Lung microvascular endothelial cell (primary cell): ENCODE measurements at places on chromosomes 1 and 21. TPM values are rescaled to one million over a fixed set of nuclear protein-coding genes. Genes with fewer than 3 reads are reported as not detected.

Gene PLA2G2C
- total RNA-seq: not detected in 2 replicates

Gene PTGFR
- total RNA-seq: under 0.01 and 0.22 TPM in 2 replicates

Gene SLC6A17
- 0.40 and 1.1 TPM in 2 replicates for total RNA-seq

Gene GABRD
- total RNA-seq: 0.20 and 1.1 TPM in 2 replicates

Gene PITHD1
- 24.6 and 29.0 TPM in 2 replicates for total RNA-seq

Gene FMOD
- total RNA-seq: 3.7 and 14.3 TPM in 2 replicates

Gene UBL4B
- total RNA-seq: not detected in 2 replicates

- DNase-seq: no peak
Measured at GRCh38 chr1:60130703-60131102, 57.1 kb upstream of the C1orf87 start.

DNA sequence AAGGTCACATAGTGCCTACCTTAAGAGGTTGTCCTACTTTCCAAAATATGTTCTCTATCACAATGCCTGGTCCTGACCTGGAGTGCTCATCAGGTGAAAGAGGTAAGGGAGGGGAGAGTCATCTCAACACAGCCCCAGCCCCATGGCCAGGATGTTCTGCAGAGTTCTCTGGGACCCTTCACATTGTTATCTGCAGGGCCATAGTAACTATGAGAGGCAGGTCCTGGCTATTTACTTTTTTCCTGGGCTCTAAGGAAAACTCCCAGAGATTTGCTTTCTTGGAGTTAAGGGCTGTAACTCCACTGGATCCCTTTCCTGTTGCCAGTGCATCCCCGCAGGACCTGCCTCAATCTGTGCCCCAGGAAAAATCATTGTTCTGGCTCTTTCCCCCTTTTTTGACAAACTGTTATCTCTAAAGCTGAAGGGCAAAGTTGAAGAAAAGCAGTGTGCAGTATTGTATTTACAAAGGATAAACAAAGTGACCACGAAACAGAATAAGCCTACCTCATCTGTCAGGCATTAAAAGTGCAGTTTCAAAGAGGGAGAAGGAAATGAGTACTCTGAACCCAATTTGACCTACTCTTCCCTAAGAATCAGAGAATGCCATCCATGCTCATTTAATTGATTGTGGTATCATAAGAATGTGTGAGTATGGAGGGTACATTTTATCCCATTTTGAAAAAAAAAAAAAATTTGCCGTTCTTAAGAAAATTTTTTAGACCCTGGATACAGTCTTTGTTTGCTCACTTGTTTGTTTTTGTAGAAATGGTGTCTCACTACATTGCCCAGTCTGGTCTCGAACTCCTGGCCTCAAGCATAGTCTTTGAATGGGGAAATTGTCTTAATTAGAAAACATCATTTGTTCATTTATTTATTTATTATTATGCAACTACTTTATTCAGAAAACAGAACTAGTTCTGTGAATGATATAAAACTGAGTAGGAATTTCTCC is 149.6 kb downstream of the RHOU start:
- no peak for DNase-seq

DNA sequence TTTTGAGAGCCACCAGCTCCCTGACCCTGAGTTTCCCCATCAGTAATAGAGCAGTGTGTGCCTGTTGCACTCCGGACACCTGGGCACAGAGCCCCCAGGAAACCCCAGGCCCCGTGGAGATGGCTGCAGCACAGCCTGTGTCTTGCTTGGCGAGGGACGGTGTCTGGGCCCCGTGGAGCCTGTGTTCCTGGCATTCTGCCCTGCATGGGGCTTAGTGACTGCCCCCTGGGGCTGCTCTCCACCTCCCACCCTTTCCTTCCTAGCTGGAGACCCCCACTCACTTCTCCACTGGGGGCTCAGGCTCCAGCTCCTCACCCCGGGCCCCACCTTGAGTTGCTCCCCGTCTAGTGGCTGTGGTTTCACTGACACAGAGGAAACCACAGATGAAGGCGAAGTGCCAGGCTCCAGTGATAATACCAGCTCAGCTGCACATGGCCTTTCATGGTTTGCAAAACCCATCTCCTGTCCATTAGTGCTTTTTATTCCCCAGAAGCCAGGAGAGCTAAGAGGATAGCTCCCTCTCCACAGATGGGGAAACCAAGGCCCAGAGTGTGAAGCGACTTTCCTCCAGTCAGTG is 39.4 kb downstream of the DMRTB1 start:
- no peak for DNase-seq

DNA sequence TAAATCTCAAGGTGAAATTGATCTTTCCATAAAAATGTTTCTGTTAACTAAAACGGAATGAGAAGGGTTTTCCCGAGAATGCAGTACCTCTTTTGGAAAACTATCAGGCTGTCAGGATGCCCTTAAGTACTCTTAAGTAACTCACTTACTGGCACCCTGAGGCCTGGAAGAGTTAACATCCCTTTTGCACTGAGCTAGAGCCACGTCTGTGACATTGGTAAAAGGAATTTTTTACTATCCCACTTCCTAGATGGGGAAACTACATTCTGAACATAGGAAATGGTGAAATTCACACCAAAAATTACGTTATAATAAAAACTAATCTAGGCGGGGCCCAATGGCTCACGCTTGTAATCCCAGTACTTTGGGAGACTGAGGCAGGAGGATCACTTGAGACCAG is 39.7 kb upstream of the MAP10 start:
- no peak for DNase-seq

DNA sequence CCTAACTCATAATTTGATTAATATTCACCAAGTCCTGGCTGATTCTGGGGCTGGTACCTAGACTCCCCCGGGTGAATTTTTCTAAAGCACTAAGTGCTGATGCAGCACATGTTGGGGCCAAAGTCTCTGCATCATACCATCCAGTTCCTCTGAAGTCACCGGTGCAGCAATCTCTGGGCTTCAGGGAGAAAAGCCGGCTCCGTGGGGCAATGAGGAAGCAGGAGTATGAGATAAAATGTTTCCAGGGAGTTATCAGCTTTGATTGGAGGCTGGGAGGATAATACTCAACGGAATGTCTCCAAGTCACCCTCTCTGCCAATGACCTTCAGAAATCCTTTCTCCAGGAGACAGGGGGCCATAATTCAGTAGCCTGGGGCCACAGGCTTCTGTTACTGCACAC is 1.2 kb downstream of the FCAMR start:
- DNase-seq: no peak

DNA sequence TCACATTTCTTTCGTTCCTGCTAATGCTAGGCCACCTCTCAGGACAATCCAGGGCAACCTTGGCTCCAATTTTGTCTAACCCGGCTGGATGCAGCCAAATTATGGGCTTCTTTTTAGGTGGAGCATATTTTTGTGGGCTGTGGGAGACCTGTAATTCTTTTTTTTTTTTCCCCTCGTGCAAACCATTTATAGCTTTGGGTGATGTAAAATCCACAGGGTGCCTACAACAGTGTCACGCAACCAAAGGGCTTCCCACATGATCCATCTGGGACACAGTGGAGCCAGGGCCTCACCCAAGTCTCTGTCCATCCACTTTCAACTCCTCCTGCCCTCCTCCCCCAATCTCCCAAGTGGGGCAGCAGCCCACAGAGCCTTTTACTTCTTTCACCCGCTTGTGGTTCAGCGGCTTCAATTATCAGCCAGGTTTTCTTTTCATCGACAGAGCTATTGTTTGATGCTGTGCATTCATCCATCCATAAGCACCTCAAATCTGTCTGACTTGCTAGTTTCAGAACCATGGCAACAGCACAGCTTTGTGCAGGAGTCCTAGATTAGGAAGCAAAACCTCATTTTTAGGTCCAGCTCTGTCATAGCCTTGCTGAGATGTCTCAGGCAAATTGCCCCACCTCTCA is 10.0 kb upstream of the OVAAL start:
- no peak for DNase-seq

GRCh38 chr1:75136921-75137641 is 2.9 kb downstream of the LHX8 start:
- DNase-seq: peak; percentile 45

DNA sequence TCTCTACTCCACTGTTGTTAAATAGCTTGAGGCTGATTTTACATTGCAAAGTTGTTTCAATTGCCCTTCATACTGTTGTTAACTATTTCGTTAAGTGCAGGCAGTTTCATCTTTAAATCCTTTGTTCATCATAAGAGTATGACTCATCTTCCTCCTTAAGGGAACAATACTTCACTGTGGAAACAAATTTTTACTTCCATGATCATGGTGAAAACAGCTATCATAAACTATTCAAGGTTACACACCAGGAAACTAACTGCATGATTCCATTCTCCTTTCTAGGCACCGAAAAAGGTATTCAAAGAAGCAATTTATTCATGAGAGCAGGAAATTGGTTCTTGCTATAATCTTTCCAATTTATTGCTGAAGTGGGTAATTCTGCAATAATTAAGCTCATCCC is 593.2 kb downstream of the LRRIQ3 start:
- peak; percentile 71 for DNase-seq

- no peak for DNase-seq
Measured at GRCh38 chr1:28830814-28831213, 18.8 kb downstream of the OPRD1 start.

DNA sequence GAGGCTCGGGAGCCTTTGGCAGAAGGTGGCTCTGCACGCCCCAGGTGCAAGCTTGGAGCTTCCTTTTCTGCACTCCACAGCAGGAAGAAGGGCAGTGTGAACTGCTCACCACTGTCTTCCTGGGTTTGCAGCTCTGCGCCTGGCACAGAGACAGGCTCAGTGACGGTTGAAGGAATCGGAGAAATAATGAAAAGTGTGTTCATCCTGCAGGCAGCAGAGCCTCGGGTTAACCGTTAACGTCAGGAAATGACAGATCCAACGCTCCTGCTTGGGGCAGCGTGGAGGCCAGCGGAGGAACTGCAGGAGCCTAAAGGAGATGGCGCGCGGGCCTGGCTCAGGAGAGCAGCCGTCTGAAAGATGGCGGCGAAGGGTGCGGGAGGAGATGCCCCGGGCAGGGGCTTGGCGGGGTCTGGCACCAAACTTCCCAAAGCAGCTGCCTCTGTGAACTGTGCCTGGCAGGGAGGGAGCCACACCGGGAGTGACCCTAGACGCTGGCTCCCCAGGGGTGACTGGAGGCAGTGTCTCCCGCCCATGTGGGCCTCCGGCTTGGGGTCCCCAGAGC is 10.9 kb upstream of the SAMD11 start:
- no peak for DNase-seq

GRCh38 chr1:209202830-209203532 is 380.5 kb upstream of the CAMK1G start:
- DNase-seq: peak; percentile 51

GRCh38 chr21:41615613-41616012 is 107.7 kb upstream of the TMPRSS2 start:
- no peak for DNase-seq

DNA sequence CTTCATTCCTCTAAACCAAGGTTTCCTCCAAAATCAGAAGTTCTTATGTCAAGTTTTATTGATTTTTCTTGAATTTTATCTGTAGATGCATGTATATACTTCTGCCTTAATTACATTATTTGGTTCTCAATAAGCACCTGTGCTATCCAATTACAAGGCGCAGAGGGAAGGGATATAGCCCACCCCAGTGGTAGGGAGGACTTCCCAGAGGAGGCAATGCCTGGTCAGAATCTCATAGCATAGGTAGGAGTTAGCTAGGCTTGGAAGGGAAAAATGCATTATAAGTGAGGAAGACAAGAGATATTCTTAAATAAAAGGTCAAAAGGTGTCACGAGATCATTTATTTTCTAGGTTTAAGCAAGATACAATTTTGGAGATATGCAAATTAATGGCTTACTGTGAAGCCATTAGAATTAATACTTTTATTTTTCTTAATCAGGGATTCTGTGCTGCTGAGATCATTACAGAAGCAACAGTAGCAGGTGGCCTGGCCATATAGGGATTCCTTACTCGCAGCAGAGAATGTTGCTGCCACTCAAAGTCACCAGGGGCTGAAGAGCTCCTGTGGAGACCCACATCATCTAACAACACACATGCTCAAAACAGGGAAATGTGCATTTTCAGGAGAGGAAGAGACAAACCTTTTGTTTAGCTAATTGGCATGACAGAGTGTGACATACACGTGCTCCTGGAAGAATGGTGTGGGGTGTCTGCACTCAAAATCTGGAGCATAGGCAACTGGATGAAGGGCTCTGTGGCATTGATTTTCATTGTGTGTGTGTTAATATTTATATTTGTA is 178.3 kb downstream of the ATG4C start:
- DNase-seq: no peak

DNA sequence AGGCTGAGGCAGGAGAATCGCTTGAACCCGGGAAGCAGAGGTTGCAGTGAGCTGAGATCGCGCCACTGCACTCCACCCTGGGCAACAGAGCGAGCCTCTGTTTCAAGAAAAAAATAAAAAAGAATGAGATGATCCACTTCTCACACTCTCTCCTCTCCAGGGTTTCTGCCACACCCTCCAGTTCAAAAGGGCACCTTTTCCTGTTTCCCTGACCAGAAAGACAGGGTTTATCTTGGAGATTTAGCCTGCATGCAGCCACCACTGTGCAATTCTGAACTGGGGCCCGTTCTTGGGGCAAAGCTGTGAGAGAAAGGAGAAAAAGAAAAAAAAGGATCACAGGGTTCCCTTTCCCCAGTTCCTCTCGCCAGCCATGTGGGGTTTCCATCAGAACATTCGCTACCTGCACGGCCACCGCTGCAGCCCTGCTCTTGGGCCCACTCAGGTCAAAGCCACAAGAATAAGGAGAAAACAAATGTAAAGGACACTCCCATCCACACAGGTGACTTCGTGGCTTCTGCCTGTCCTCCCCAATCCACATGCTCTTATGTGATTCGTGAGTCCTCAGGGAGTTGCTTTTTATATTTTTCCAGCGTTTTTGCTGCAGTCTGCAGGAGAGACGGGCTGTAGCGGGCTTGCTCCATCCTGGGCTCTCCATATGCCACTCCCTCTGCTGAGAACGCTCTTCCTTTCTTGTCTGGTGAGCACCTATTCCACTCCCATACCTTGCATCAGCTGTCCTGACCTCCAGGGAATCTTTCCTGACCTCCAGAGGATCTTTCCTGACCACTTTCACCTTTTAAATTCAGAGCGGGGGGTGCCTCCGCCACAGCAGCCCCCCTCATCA is 26.4 kb downstream of the GNG4 start:
- no peak for DNase-seq

DNA sequence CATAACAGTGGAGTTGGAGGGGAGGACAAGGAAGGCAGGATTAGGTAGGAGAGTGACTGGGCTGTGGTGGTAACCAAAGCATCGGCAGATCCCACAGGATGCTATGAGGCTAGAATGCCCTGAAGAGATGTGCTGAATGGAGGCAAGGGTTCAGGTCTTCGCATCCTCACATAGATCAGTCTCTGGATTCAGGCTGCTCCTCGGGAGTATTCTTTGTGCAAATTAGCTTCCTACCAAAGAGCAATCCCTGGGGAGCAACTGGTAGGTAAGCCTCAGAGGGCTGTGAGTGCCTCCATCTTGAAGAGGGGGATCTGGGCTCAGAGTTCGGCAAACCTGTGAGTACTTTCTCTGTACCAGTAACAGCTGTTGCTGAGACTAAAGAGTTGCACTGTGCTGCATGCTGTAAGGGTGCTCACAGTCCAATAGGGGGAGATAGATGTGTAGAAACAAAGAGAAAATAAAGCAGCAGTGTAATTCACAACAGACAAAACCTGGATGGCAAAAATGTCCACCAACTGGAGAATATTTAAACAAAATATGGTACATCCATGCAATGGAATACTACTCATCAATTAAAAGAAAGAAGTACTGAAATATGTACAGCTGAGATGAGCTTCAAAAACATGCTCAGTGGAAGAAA is 322.4 kb upstream of the DEPDC1 start:
- DNase-seq: no peak

GRCh38 chr1:30810416-30811080 is 53.0 kb upstream of the LAPTM5 start:
- no peak for DNase-seq

GRCh38 chr1:33097137-33097611 is 16.2 kb downstream of the AZIN2 start:
- DNase-seq: no peak
